Stimulated activated CD8-positive, alpha-beta memory T cell treated with anti-CD3 and anti-CD28 coated beads, Interleukin-12 subunit alpha, Interleukin-12 subunit beta, amount 100 ng/mL, for 1 hour (primary cell): ENCODE measurements at places on chromosomes 11 and 22.

GRCh38 chr11:90757849-90758494, 535.1 kb upstream of the CHORDC1 start:
- DNase-seq: no peak

- DNase-seq: no peak
Observed at GRCh38 chr11:35614939-35615569, 3.2 kb upstream of the FJX1 start.

GRCh38 chr11:12981676-12982522, 27.2 kb upstream of the RASSF10 start:
- DNase-seq: no peak

GRCh38 chr22:22968366-22968765, 80.8 kb downstream of the IGLL5 start:
- no peak for DNase-seq

DNA sequence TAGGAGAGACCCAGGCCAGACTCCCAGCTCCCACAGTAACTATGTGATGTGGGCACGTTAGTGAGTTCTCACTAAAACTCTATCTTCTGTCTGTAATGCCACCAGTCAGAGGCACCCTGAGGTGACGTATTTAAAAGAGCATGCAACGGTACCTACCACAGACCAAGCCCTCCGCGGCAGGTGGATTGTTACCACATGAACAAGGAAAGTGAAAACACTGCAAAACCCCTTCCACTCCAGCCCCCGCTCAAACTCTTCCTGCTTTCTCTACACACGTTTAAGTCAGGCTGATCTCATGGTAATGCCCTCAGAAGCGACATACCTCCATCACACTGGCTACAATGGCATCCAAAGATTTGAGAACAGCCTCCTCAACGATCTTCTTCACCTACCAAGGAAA, 36.7 kb downstream of the SERPIND1 start:
- no peak for DNase-seq

DNA sequence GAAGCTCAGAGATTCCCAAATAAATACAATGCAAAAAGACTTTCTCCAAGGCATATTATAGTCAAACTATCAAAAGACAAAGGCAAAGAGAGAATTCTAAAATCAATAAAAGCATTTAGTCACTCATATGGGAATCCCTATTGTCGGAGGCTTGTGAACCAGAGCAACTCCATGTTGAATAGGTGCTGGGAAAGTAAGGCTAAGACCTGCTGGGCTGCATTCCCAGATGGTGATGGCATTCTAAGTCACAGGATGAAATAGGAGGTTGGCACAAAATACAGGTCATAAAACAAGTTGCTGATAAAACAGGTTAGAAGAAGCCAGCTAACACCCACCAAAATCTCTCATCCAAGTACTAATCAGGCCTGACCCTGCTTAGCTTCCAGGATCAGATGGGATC, 84.5 kb downstream of the JRKL start:
- no peak for DNase-seq
